ENCODE measurements at places on chromosomes 4 and X.

DNA sequence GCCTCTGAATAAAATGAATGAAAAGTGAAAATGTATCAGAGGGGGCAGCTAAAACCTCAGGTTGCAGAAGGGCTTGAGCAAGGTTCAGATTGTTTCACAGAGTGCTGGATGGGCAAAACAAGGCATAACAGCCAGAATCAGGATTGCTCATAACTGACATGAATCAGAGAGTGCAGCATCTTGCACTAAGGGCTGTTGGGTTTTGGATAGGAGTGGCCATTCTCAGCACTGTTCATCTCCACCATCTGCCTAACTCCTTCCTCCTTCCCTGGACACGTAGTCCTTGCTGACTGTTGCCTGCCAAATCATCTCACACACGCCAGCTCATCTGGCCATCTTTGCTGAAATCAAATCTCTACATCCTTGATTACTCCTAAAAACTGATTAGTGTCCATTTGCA is 75.3 kb upstream of the C1QTNF7 start:
- peak overlapping the region; percentile 59 for H3K27ac ChIP-seq
- no peak for DNase-seq
- no peak overlapping the region for H3K4me3 ChIP-seq
- H3K36me3 ChIP-seq: no peaks in the 10 kb centered on the region

DNA sequence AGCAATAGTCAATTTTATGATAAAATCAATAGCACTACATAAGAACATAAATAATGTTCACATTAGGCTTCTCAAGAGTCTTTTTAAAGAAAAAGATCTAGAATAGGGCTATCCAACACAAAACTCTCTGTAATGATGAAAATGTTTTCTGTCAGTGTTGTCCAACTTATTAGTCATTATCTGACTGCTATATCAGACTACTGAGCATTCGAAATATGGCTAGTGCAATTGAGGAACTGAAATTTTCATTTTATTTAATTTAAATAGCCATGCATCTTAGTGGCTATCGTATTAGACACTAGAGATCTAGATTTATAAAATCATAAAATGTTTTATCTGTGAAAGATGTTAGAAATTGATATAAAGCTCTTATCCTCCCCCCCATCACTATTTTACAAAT is 26.0 kb downstream of the PARM1 start:
- H3K36me3 ChIP-seq: no peaks in the 10 kb centered on the region
- peaks cover 8% of the 10 kb centered on the region for H3K4me1 ChIP-seq
- H3K4me3 ChIP-seq: no peak overlapping the region
- no peak overlapping the region for H3K27ac ChIP-seq

DNA sequence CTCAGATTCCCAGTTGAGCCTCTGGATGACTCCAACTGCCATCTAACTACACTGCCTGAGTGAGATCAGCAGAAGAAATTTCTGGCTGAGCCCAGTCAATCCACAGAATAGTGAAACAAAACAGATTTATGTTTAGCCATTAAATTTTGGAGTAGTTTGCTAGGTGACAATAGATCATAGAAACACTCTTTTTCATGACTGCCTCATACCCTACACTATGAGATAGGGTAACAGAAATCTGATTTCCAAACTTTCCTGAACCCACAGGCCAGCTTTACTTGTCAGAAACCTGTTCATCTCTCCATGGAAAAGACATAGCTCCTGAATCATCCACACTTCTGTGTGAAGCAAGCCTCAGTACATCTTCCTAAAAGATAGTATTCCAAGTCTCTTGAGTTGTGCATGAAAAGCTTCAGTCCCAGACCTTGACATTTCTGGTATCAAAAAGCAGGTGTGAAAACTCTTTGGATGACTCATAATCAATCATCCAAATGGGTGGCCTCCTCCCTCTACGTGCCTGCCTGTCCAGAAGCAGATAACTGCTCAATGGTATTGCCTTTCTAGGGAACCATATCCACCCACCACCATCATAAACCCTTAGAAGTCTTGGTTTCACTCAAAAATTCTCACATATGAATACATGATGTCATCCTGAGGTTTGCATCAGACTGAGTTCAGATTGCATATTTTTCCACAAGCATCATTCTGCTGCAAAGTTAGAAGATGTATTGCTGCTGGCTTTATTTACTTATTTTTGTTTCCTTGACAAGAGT is 47.5 kb upstream of the RAP2C start:
- H3K27me3 ChIP-seq: no peaks in the 10 kb centered on the region
- no peak overlapping the region for H3K4me3 ChIP-seq
- H3K27ac ChIP-seq: no peak overlapping the region
- no peaks in the 10 kb centered on the region for H3K36me3 ChIP-seq
- H3K4me1 ChIP-seq: no peaks in the 10 kb centered on the region

DNA sequence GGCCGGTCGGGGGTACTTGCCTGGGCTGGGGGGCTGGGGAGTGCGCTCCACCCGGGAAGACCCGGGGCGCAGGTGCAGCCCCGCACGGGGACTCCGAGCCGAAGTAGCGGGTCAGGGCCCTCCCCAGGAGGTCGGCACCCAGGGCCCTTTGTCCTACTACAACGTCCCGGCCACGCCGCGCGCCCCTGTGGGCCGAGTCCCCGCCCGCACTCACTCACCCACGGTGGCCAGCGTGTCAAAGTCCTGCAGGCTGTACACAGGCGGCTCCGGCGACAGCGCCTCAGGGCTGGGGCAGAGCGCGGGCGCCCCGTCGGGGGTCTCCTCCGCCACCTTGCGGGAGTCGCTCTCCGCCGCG is 602 bp downstream of the PRKX start:
- H3K4me3 ChIP-seq: peak overlapping the region; percentile 74
- peak overlapping the region; percentile 86 for H3K27ac ChIP-seq
- no peaks in the 10 kb centered on the region for H3K27me3 ChIP-seq
- H3K36me3 ChIP-seq: no peaks in the 10 kb centered on the region
- H3K4me1 ChIP-seq: peaks cover 26% of the 10 kb centered on the region

DNA sequence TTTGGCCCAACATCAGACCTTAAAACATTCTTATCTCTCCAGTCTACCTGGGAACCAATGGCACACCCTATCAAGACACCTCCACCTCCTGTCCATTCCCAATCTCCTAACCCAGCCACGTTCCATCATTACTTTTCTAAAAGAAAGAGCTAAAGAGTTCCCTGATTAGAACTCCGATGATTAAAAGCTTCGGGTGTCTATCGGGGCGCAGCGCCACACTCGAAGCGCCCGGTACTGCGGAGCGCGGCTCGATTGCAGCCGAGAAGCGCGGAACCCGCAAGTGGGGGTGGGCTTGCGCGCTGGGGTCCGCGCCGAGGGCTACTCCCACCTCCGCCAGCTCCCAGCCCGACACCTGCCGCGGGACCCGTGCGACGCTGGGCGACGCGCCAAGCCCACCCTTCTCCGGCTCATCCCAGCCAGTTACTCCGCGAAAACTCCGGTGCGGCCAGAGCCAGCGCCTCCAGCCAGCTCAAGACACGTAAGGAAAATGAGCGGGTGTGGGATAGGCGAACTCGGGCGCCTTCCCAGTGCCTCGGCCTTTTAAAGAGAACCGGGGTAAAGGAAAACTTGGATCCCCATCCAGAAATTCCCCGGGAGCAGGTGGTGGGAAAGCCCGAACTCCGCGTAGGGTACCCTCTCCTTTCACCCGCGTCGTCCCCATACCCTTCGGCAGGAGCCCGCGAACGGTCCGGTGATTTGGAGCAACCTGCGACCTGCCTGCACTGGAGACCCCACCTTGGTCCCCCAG is 593 bp downstream of the NPY1R start:
- peaks cover 11% of the 10 kb centered on the region for H3K4me1 ChIP-seq
- no peaks in the 10 kb centered on the region for H3K27me3 ChIP-seq

- H3K27me3 ChIP-seq: no peaks in the 10 kb centered on the region
- H3K27ac ChIP-seq: no peak overlapping the region
- no peaks in the 10 kb centered on the region for H3K36me3 ChIP-seq
- no peaks in the 10 kb centered on the region for H3K4me1 ChIP-seq
- H3K4me3 ChIP-seq: no peak overlapping the region
These were observed 63.2 kb upstream of the ALB start for GRCh38 chr4:73340917-73341316.

DNA sequence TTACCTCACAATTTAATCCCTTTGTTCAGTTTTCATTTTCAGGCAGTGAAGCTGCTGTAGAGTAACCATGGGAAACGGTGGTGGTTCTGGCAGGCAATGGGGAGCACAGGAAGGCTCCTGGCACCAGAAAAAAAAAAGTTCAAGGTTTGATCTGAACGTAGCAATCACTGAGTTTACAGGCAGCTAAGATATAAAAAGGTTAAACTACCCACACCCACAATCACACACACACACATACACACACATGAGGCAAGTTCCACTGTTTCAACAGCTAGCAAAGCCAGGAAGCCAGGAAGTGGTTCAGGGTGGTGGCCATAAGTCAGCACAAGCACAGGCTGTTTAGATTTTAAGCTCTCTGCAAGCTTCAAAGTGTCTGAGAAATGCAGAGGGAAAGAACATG is at the start of gene SULT1B1:
Gene SULT1B1 (minus strand): TSS at position 166 of the 400 bp plus-strand sequence. CDS start 5,403 bp downstream, outside the sequence.
- H3K27ac ChIP-seq: peak within 1 kb of the TSS; percentile 27
- H3K4me3 ChIP-seq: no peak within 1 kb of the TSS
- H3K4me1 ChIP-seq: peaks cover 14% of the 10 kb centered on the region
- H3K36me3 ChIP-seq: no peaks in the 10 kb centered on the region
- H3K27me3 ChIP-seq: no peaks in the 10 kb centered on the region
- no peak for DNase-seq

- DNase-seq: no peak
- H3K36me3 ChIP-seq: no peaks in the 10 kb centered on the region
- H3K4me3 ChIP-seq: no peak overlapping the region
- no peaks in the 10 kb centered on the region for H3K27me3 ChIP-seq
- H3K27ac ChIP-seq: no peak overlapping the region
These were observed 285.7 kb upstream of the TRAM1L1 start for GRCh38 chr4:117370944-117371668.

DNA sequence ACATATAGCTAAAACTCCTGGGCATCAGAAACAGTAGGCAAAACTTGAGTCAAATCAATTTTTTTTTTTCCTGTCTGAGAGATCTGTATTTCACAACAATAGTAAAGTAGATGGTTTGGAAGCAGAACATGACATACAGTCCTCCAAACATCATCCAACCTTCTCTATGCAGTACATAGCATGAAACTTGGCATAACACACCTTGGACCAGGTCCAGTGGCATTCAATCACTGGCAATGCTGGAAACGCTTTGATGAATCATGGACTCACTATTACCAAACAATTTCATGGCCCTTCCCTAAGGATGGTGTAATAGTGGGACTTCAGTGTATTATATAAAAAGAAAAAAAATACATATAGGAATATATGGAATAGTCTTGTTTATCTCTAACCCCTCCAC is 154.6 kb downstream of the FMR1NB start:
- no peaks in the 10 kb centered on the region for H3K27me3 ChIP-seq
- no peak overlapping the region for H3K4me3 ChIP-seq
- H3K4me1 ChIP-seq: no peaks in the 10 kb centered on the region
- H3K36me3 ChIP-seq: no peaks in the 10 kb centered on the region
- H3K27ac ChIP-seq: no peak overlapping the region

GRCh38 chr4:86626066-86626465 is 32.0 kb downstream of the PTPN13 start:
- H3K27me3 ChIP-seq: no peaks in the 10 kb centered on the region
- H3K4me1 ChIP-seq: peaks cover 36% of the 10 kb centered on the region
- no peak overlapping the region for H3K27ac ChIP-seq

DNA sequence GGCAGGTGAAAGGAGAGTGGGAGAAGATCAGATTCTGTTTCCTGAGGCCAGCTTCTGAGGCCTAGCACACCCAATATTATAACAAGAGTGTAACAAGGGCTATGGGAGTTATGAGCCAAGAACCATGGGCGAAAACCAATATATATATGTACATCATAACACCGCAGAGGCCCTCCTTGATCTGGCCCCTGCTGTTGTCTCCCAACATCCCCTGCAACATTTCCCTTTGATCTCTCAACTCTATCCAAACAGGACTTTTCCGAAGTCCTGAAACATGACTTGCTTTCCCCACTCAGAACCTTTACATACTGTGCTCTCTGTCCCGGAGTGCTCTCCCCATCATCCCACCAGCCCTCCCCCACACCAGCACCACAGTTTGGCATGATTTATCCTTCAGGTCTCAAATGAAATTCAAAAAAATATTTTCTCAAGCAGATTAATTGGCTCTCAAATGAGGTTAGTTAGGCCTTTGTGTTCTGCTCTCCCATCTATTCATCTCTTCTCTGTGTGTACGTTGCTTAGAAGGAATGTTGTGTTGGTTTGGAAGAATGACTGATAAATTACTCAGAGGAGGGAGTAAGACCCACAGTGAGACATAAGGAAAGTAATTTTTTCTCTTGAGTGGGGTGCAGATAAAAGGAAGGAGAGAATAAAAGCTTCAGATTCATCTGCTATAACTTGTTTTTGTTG is 58.1 kb upstream of the SMIM10 start:
- no peaks in the 10 kb centered on the region for H3K36me3 ChIP-seq
- no peak overlapping the region for H3K27ac ChIP-seq
- H3K4me1 ChIP-seq: no peaks in the 10 kb centered on the region

GRCh38 chr4:183445097-183445428 is 627 bp downstream of the CDKN2AIP start:
- peaks cover 39% of the 10 kb centered on the region for H3K4me1 ChIP-seq
- no peaks in the 10 kb centered on the region for H3K27me3 ChIP-seq
- peak overlapping the region; percentile 96 for H3K4me3 ChIP-seq
- H3K36me3 ChIP-seq: peaks cover 30% of the 10 kb centered on the region
- H3K27ac ChIP-seq: peak overlapping the region; percentile 94

- no peak for DNase-seq
- H3K36me3 ChIP-seq: no peaks in the 10 kb centered on the region
- H3K27me3 ChIP-seq: no peaks in the 10 kb centered on the region
- no peak overlapping the region for H3K4me3 ChIP-seq
- H3K27ac ChIP-seq: no peak overlapping the region
- H3K4me1 ChIP-seq: no peaks in the 10 kb centered on the region
These were observed 10.8 kb downstream of the DAPP1 start for GRCh38 chr4:99827454-99827853.

DNA sequence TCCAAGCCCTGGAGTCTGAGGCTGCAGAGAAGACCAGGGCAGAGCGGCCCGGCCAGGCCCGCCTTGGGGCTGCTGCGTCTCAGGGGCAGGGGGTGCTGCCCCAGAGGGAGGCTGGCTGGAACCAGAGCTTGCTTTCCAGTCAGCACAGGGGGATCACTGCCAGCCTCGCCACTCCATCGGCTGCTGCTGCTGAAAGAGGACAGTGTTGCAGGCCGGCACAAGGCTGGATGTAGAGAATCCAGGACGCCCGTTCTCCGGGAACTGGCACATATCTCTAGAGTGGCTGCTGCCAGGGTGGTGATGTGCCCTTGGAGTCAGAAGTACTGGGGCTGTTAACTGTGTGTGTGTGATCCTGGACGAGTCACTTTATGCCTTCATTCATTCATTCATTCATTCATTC is 31.9 kb upstream of the SORCS2 start:
- no peak overlapping the region for H3K27ac ChIP-seq
- H3K4me3 ChIP-seq: no peak overlapping the region
- peaks cover 17% of the 10 kb centered on the region for H3K4me1 ChIP-seq
- H3K27me3 ChIP-seq: no peaks in the 10 kb centered on the region
- DNase-seq: peak; percentile 90
- H3K36me3 ChIP-seq: no peaks in the 10 kb centered on the region

GRCh38 chr4:149793459-149793858 is 22.2 kb downstream of the IQCM start:
- no peaks in the 10 kb centered on the region for H3K36me3 ChIP-seq
- no peak overlapping the region for H3K4me3 ChIP-seq
- no peaks in the 10 kb centered on the region for H3K4me1 ChIP-seq
- no peak for DNase-seq
- no peak overlapping the region for H3K27ac ChIP-seq
- H3K27me3 ChIP-seq: no peaks in the 10 kb centered on the region
